ENCODE measurements at places on chromosomes 4 and X.
A peak's percentile ranks its signal among the peaks of the same experiment; 100 is the strongest.

GRCh38 chrX:9848718-9849479 lies 62.7 kb downstream of the SHROOM2 start:
- DNase-seq = no peak

DNA sequence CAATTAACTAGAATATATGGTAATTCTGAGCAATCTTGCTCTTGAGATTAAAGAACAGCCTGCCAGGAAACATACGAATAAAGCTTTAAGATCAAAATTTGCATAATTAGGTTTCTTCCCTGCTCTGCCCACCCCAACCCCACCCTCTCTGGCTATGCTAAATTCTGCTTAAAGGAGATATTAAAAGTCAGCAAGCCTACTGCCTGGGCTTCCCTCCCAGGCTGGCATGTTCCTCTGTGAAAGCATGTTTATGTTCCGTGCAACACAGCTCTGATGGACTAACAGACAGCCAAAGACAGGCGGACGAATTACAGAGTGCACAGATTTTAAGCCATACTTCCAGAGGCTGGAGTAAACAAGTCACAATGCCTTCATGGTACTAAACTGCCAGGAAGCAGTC lies 28.4 kb downstream of the CD99L2 start:
- no peak for DNase-seq

DNA sequence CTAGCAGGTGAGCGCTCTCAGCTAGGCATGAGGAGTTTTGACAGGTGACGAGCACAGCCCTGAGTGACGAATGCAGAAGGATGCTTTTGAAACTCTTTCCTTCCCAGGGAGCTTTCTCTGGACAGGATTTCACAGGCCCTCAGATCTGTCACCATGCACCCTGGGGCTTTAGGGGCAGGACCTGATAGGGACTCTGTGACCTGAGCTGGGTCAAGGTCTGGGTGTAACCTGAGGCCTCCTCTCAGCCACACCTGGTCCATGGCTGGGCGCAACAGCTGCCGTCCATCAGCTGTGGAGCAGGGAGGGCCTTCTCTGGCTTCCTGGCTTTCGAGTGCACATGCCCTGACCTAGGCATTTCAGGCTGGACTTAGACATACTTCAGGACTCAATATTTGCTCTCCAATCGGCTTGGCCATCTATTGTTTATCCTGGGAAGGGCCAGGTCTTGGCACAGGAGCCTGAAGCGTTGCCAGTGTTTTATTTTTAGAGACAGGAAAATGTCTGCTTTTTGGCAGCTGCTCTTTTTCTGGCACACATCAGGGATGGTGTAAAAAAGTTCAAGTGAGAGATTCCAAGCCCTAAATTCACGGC lies 56.4 kb downstream of the C4orf51 start:
- peak; percentile 93 for DNase-seq

- DNase-seq = peak; percentile 22
Measured at GRCh38 chrX:51803833-51804232, 60.6 kb downstream of the GSPT2 start.

Data from fibroblast of the aortic adventitia (primary cell).